ENCODE measurements at places on chromosomes 1 and 21.

DNA sequence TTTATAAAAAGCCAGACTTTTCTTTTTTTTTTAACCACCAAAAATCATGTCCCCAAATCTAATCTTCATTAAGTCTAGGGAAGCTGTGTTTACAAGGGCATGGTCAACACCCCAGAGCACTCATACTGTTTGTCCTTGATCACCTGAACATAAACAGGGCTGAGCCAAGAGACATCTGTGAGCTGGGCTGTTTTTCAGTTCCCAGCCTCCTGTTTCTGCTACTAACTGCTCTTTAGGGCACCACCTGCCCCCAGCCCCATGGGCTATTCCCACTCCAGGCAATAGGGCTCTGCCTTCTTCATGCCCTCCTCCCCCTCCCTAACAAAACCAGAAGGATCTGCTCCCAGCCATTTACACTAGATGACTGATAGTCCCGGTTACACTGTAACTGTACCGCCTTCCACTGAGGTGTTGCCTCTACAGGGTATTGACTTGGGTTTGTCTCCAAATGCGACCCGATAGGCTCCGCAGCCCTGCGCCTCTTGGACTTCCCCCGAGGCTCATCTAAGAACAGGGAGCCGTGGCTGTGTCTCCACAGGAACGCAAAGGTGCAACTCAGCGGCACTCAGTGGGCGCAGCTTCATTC lies 11.7 kb upstream of the SLC26A9 start:
- no peak for DNase-seq

DNA sequence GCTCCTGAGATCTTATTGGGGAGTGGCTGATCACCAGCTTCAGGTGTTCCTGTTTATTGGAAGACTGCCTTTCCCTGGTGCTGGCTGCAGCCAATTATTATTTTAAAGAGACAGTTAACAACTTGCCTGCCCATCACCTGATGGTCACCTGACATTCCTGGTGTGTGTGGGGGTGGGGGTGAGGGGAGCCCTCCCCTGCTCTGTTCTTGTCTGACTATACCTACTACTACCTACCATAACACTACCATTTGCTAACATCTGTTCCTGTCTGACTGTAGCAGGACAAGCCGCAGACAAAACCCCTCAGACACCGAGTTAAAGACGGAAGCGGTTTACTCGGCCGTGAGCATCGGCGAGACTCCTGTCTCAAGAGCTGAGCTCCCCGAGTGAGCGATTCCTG lies 54.9 kb upstream of the NBPF3 start:
- no peak for DNase-seq

DNA sequence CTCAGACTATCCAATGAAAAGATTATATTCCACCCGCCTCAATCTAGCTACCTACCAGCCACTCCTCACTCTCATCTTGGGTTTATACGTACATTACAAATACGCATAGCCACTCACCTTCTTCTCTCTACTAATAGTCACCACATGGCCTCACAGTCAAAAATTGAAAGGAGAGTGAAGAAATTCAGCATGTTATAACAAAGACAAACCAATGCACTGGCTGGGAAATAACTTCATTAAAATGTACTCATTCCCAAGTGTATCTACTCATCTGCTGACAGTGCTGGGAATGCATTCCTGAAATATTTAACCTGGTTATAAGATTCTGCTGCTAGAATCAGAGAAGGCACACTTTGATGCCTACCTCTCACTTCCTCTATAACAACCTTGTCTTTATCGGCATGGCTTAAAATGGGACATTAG lies 6.5 kb downstream of the ZNF644 start:
- no peak for DNase-seq

GRCh38 chr1:33682371-33682770 lies 181.5 kb upstream of the HMGB4 start:
- DNase-seq = no peak

- DNase-seq = no peak
These were observed 77.1 kb downstream of the CD58 start for GRCh38 chr1:116493484-116494352.

DNA sequence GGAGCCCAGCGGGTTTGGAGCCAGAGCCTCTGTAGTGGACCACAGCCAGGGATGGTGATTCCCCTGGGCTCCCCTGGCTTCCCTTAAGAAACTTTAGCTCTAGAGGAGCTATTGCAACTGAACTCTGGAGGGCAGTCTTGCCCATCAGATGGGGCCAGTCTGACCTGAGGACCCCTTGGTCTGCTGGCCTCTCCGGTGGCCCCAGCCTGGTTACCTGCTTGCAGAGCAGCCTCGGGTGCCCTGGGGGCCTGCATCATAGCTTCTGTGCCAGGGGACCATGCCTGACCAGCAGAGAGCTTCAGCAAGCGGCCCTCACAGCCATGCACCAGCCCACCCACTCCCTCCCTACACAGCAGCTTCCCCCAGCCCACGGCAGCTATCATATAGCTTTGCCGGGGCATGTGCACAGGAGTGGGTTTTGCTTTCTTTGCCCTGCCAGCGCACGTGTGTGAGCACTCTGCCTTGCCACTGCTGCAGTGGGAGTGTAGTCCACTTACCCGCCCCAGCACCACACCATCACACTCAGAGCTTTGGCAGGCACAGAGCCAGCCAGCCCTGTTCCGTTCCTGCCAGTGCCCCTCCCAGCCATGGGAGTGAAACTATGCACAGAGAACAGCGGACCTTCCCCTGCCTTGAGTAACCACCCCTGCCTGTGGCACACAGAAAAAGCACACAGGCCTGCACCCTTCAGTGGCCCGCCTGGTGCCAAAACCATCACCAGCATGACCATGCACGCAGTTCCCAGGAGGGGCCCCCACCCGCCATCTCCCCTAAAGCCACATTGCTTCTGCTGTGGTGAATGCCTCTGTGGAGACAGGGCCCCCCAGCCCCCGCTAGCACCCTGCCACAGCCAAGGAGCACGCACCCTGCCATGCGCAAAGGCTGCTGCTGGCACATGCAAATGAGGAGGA lies 442.9 kb upstream of the NEGR1 start:
- no peak for DNase-seq

DNA sequence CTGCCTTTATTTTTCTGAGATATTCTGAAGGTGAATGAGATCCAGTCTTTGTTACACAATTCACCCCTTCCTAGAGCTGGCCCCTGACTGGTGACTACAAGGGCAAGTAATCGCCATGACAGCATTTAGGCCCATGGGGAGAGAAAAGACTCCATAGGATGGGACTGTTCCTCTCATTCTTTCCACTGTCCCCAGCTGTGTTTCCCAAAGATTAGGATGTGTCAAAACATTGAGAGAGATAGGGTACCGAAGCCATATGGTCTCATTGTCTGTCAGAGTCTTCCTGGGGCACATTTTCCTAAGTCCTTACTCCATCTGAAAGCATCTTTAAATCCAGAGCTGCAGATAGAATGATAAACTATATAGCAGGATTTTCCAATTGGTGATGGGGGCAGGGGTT lies 423.5 kb downstream of the OMA1 start:
- DNase-seq = no peak

DNA sequence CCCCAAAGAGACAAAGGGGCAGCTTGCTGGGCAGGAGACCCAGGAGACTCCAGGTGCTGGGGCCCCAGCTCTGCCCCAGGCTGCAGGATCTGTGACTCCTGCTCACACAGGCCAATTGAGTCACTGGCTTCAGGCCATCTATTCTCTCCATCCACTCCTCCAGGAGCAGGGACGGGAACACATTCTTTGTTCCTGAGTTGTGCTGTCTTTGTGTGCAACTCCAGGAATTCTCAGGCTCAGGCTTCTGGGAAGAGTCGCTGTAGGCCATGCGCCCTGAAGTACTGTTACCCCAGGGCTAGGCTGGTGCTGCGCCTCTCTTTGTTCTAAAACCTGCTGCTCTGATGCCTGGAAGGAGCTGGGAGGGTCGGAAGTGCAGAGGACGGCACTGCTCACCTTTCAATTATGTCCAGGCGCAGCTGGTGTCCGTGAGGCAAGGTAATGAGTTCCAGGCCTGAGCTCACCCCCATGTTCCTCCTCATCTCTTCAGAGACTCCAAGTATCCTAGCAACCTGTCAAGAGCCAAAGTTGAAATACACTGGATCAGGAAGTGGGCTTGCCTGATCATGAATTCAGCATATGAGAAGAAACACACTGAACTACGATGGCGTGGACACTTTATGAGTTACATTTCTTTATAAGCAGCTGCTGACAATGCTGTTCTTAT lies 105.9 kb downstream of the BCAR3 start:
- DNase-seq = no peak

- DNase-seq = no peak
These were observed at the start of gene EFHD2 for GRCh38 chr1:15409388-15410222. EFHD2 (plus strand) TSS chr1:15409888; CDS start chr1:15409972, 84 bp downstream.

DNA sequence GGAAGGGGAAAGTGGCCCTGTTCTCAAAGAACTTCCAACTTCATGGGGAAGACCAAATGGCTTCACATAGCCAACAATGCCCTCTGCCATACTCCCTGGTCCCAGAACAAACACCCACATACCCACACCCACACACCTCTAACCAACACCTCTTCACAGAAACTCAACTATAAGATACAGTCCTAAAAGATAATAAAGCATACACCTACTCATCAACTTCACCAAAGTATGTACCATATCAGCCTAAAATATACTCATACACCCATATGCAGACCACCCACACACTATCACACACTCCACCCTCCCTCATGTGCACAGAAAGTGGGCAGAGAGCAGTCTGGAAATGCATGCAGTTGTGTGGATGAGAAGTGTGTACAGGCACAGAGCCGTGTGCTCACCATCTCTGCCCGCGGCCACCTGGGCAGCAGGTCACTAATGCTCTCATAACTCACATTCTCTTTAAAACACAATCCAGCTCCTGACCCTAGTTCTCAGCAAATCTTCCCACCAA lies 27.7 kb downstream of the IQGAP3 start:
- DNase-seq = no peak

GRCh38 chr1:151860504-151861187 lies 7.1 kb upstream of the THEM5 start:
- no peak for DNase-seq

DNA sequence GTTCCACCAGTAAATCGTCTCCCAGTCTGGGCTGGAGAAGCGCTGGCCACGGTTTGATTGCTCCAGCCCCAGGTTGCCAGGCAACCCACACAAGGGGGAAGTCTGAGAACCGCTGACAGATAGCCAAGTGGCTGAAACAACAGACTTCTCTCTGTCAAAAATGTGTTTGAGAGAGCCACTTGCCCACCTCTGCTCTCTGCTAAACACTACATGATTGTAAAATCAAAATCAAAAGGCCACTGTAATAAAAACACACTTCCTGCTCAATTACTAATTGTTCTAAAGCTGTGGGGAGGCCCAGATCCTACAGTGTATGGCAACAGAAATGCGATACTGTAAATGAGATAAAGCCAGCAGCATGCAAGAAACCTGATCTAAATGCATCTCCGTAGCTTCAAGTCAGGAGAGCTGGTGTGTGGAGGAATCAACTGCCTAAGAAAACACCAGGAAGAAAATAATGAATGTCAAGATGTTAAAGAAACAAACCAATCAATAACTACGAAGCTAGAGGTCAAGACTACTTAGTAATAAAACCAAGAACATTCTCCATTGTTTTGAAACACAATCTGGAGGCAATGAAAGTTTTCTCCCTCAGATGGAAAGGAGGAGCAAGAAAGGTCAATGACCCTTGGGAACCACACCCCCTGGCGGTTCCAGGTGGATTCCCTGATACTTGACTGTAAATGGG lies 121.2 kb downstream of the SLC45A1 start:
- no peak for DNase-seq
